ENCODE measurements at places on chromosomes 3 and 15.

DNA sequence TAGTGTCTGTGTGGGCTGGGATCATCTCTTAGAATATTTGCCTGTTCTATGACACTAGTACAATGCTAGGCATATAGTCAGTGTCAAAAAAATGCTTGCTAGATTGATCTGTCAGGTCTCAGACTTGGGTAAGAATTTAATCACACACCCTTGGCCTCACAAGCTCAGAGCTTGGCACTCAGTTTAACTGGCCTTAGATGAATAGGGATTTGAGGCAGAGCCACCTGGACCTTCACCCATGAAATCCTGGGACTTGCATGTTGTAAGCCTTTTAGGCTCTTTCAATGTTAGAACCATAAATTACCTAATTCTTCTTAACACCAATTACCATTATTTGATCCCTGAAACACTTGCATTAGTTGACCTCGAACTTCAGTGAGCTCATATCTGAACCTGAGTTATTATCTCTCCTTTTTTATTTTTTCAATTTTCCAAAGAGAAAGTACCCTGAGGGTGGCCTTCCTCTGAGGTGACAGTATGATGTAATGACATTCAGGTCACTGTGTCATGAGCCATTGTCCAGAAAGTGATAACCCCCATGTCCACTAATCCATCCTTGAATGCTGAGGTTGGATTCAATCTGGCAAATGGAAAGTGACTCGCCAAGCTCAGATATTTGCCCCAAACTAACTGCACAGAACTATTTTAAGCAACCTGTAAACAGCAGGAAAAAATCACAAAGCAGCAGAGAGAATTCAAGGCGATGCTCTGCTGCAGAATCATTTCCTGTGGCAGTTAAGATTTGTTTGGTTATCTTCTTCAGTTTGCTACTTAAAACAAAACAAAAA lies 615.2 kb upstream of the NR2F2 start:
- no peak for DNase-seq

- DNase-seq, result no peak
Observed at GRCh38 chr15:75786575-75786947, 56.7 kb upstream of the UBE2Q2 start.

- no peak for DNase-seq
Observed at GRCh38 chr3:36954452-36955134, 9.7 kb upstream of the TRANK1 start.

- DNase-seq, result no peak
Observed at GRCh38 chr3:111737706-111738086, 121.4 kb upstream of the PHLDB2 start.

DNA sequence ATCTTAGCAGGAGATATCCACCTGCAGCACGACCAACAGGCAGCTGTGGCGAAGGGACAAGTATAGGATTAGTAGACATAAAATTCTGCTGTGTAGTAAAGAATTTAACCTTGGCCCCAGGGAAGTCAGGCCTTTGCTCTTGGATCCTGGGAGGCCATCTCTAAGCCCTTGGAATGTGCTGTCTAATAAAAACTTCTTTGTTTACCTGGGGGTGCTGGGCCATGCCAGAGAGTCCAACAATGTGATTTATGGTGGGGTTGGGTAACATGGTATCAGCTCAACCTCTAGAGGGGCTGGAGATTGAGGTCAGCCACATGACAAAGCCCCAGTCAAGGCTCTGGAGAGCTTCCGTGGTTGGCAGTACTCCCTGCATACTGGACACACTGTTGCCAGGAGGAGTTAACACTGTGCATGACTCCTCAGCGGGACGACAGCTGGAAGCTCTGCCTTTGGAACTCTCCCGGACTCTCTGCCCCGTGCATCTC lies 52.4 kb downstream of the HEG1 start:
- DNase-seq, result no peak

DNA sequence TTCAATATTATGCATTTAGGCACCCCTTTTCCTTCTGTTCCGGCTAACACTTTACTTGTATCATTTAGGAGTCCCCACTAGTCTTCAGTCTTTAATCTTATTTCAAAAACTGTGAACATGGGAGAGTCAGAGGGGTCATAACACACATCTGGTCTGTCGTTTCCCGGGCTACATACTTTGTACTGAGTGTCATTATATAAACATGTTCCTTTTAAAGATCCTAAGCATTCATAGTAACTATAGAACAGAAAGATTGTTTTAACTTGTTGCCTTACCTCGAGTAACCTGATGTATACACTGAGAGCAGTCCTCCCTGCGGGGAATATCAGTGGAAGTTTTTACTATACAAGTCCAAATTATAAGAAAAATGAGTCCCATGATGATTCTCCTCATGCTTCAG lies 78.2 kb upstream of the VEPH1 start:
- no peak for DNase-seq

DNA sequence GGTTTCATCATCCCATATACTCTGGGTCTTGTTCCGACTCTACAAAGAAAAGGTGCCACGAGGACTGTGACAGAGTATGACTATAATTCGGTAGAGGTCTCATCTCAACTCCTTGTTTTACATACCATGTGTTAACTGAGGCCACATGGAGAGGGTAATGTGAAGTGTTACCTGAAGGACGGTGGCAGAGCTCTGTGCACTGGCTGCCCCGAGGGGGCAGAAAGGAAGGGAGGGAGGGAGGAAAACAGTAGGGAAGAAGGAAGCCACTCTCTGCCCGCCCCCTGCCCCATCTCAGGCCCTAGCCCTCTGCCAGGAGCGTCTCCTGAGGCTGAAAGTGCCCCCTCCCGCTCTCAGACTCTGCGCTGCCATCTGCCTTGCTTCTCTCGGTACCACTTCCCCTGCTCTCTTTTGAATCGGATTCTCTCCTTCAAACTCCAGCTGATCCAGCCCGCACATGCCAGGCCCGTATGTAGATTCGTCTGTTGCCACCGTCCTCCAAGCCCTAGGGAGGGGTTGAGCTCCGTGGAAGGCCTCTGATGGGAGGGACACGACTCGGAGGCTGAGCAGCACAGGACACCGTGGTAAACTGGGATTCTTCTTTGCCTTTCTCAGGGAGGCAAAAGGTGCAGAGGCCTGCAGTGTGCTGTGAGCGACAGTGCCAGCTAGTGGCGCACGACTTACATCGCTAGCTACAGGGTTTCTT lies 70.5 kb upstream of the ATP10A start:
- DNase-seq, result no peak

Data from suprapubic skin (tissue), 4 donors.